ENCODE measurements at places on chromosomes 4 and X.

- no peak for DNase-seq
These were observed 1039.9 kb downstream of the GLUD2 start for GRCh38 chrX:122087341-122087740.

DNA sequence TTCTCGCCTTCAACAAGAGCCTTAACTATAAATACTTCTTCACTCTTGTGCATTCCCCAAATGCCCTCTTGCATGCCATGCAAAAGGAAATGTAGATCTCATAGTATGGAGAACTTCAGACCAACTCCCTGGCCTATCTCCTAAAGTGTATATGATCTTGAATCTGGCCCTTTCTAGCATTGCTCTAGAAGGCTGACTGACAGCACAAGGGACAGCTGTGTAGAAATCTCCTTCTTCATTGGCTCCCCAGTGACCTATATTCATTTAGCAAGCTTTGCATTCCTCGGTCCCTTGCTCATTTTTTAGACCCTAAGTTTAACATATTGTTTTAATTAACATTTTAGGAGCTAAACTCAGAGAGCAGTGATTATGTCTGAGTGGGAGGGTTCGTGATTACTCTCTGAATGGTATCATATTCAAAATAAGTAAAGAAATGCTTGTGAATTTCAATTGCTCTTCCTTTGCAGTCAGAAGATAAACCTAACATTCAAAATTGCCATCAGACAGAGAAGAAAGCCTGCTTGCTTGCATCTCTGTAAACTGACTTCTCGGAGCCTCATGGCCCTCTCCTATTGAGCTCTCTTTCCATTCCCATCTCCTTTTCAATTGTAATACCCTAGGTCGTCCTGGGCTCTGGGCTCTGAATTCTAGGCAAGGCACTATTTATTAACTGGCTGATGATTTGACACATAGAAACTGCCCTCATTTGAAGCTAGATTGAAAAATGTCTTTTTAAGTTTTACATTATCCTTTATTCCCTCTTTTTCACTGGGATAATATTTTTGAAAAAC, 120.3 kb upstream of the PRKG2 start:
- no peak for DNase-seq

- DNase-seq = no peak
These were observed 101.9 kb downstream of the MAML3 start for GRCh38 chr4:140052050-140052449.

- no peak for DNase-seq
These were observed 94.1 kb upstream of the GPR34 start for GRCh38 chrX:41594634-41595033.

GRCh38 chrX:3962511-3963311, 249.3 kb upstream of the PRKX start:
- DNase-seq = peak; percentile 0

GRCh38 chrX:44989995-44990770, 117.2 kb downstream of the KDM6A start:
- DNase-seq = no peak

DNA sequence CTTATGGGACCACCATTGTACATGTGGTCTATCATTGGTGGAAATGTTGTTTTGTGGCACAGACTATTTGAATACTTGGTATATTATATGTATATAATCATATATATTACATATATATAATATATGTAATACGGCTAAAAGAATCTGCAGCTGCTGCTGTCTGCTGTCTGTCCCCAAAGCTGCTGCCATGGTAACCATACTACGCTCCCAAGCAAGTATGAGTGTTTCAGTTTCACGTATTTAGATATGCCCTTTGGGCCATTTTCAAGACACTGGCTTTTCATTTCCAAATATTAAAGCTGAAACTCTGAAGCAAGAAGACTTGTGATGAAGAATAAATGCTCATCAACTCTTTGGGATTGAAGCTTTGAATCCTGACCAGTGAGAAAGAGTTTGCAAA, 42.0 kb upstream of the ARSJ start:
- DNase-seq = no peak

DNA sequence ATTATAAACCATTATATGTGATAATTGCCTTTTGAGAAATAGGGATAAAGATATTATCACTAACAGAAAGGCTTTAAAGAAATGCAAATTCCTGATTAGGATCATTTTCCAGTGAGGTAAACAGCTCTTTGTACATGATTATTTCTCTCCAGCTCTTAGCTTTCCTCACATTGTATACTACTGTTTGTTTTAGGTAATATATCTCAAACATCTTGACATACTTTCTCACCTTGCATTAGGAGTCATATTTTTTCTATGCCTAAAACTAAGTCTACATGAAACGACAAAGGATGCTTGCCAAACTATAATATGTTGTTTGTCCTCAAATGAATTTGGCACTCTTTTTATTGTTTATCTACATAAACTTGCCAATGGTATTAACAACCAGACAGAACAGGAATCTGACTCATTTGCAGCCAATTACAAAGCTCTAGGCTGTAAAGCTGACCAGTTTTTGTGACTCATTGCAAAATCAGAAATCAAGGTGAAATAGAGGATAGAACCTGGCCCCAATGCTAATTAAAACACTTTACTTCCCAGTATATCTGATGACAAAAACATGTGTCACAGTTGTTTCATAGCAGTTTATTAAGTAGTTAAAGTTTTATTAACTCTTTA, 107.0 kb downstream of the IQCM start:
- no peak for DNase-seq

- DNase-seq = no peak
These were observed 279.0 kb downstream of the ANKRD50 start for GRCh38 chr4:124433500-124433899.

GRCh38 chr4:78691334-78691754, 84.8 kb upstream of the BMP2K start:
- no peak for DNase-seq

- no peak for DNase-seq
These were observed 220.1 kb downstream of the DLG3 start for GRCh38 chrX:70664726-70665125.

DNA sequence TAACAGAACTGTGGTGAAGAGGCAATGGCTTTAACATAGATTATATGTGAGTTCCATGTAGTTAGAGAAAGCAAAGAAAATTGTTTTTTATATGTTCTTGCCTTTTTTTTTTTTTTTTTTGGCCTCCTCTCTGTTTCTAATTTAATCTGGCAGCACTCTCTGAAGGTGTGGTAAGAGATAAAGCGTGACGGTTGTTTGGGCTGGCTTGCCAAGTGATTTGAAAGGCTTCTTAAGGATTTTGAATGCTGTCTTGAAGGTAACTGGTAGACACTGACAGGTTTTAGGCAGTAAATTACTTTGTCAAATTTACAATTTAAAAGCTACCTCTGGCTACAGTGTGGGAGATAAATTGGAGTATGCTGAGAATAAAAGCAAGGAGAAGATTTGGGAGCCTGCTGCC, 269.3 kb upstream of the HS3ST1 start:
- no peak for DNase-seq

DNA sequence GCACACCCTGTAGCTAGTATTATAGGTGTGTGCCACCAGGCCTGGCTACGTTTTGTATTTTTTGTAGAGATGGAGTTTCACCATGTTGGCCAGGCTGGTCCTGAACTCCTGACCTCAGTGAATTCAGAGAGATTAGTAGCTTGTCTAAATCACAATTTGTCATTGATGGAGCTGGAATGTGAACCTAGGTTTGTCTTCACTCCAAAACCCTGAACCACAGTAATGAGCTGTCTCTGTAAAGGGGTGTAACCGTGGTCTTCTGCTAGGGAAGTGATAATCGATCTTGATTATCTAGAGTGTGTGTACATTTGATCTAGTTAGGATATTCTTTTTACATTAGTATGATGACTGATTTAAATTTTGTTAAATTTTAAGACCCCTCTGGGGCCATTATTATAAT, 8.3 kb downstream of the ARHGAP10 start:
- no peak for DNase-seq

DNA sequence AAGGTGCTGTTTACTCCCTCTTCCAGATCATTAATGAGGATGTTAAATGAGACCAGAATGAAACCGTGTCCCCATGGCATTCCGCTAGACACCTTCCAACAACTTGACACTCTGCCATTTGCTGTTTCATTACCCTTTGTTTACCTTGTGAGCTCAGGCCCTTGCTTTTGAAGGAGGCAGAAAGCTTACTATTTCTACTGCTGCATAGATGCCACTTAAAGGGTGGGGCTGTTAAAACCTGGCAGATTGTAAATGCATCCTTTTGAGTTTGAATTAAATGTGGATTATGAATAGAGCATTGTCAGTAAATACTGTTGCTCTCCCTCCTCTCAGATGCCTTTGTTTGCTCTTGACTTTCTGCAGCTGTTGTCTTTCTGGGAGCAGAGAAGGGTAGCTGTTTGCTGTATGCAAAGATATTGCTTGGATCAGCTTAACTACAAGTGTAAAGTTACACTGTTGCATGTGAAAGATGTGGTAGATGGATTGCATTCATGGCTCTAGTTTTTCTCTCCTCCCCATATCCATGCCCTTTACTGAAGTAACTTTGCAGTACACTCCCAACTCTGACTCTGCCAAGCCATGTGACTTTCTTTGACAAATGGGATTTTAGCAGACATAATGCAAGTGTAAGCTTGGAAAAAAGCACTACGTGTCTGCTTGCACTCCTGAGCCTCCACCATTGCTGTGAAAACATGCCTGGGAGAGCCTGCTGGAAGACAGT, 75.0 kb upstream of the DHX15 start:
- DNase-seq = no peak

- DNase-seq = no peak
These were observed 12.3 kb upstream of the RAP2C start for GRCh38 chrX:132231587-132231986.

DNA sequence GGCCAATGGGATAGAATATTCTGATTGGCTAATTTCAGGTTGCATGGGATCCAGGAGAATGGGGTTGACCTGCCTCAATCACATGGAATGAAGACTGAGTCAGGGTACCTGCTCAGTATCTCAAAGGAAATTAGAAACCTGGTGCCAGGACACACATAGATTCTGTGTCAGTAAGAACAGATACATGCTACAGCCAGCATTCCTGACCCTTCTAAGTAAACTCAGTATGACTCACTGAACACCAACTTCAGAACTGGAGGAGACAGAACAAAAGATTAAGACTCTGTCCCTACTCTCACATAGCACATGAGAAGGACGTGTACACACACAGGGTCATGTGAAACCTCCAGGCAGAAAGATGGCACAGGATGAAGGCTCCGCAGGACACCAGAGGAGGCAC, 54.5 kb downstream of the FAM184B start:
- DNase-seq = no peak

Measured in GM19239 (cell line).